ENCODE measurements at places on chromosomes 3 and 15.

DNA sequence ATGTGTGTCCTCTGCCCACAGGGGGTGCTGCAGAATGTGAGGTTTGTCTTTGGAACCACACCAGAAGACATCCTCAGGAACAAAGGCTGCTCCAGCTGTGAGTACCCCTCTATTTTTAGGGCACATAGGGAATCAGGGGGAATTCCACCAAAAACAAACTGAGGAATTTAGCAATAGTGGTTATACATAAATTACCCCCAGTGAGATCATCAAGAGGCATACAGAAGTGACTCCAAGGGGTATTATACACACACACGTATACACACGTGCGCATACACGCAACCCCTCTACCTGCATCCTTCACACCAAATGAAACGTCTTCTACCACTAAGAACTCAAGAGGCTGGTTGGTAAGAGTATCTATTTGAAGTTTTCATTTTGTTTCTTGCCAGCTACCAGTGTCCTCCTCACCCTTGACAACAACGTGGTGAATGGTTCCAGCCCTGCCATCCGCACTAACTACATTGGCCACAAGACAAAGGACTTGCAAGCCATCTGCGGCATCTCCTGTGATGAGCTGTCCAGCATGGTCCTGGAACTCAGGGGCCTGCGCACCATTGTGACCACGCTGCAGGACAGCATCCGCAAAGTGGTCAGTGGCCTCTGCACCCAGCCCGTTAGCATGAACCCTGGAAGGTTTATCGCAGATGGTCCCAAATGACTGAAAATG lies 2.9 kb downstream of the THBS1 start:
- DNase-seq: no peak

GRCh38 chr3:16051691-16052090 lies 122.8 kb upstream of the GALNT15 start:
- DNase-seq: no peak

DNA sequence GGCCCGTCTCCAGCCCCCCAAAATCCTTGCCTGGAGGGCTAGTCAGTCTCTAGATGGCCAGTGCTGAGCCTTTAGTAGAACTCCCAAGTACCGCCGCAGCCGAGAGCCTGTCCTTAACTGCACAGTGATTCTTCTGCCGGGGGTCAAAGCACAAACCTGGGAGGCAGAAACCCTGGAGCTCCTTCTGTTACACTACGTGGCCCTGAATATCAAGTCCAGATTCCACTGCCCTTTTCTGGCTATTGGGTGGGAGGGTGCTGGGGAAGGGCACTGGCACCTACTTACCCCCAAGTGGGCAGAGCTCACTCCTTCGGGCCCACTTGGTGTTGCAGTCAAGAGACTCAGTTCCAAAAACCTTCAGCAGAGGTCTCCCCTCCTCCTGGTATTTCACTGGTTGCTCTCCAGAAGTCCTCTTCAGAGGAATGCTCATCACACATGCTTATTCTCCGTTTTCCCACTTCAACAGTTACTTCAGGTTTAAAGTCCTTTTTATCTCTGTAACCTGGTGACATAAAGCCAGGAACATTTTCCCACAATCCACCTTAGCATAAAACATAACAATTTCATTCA lies 10.8 kb downstream of the PDHB start:
- no peak for DNase-seq

DNA sequence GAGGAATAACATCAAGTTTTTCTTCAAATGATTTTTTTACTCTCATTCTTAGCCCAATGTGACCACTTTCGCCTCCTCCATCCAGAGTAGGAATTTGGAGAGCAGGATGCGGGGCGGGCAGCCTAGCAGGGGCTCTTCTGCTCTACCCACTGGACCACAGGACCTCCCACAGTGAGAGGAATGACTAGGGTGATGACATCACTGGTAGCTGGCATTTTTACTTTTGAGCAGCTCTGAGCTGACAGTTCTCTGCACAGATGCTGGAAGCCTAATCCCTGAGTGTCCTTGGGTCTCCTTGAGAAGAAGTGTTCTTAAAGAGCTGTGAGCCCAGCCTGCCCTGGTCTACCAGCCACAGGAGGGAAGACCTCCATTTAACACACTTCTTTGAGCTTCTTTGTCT lies 1.4 kb upstream of the HCN4 start:
- no peak for DNase-seq

- peak; percentile 92 for DNase-seq
Observed at GRCh38 chr15:31435261-31435911, 108.8 kb downstream of the KLF13 start.

GRCh38 chr15:89330881-89331595 lies 3.6 kb downstream of the POLG start:
- no peak for DNase-seq

DNA sequence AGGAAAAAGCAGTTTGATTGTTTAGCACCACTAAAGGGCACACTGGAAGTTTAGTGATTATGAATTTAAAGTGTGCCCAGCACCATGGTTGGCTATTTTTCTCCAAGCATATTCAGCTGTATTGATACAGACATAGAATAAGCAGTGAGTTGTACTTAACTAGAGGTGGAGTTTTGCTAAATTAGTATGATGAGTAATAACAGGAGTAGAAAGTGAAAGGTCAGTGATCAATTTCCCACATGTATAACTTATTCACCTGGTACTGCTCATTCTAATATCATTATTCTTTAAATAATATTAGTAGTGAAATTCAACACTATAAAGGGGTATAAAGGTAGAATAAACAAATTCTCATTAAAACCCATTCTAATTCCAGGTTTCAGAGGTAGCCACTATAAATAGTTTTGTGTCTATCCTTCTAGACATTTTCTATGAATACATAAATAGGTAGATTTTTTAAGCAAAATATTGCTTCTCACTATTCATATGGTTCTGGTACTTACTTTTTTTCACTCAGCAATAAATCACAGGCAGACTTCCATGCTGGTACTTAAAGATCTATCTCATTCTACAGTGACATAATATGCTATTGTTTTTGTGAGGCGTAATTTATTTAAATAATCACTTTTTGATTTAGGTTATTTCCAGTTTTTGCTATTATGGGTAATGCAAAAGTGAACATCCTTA lies 732.9 kb downstream of the VGLL3 start:
- no peak for DNase-seq

DNA sequence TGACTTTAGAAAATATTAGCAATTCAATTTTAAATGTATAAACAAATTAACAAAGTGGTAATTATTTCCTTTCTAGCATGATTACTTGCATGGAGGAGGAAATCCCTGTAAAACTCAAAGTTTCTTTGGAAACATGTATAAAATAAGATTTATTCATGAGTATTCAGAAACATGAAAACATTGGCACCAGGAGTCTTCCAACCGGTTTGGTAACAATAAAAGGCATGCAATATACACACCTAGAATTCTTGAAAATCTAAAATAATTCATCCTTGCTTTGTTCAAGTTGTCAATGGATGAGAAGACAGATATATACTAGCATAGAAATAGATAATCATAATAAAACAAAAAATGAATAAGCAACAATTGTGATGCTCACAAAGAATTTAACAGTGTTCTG lies 76.4 kb downstream of the ZPLD1 start:
- no peak for DNase-seq

DNA sequence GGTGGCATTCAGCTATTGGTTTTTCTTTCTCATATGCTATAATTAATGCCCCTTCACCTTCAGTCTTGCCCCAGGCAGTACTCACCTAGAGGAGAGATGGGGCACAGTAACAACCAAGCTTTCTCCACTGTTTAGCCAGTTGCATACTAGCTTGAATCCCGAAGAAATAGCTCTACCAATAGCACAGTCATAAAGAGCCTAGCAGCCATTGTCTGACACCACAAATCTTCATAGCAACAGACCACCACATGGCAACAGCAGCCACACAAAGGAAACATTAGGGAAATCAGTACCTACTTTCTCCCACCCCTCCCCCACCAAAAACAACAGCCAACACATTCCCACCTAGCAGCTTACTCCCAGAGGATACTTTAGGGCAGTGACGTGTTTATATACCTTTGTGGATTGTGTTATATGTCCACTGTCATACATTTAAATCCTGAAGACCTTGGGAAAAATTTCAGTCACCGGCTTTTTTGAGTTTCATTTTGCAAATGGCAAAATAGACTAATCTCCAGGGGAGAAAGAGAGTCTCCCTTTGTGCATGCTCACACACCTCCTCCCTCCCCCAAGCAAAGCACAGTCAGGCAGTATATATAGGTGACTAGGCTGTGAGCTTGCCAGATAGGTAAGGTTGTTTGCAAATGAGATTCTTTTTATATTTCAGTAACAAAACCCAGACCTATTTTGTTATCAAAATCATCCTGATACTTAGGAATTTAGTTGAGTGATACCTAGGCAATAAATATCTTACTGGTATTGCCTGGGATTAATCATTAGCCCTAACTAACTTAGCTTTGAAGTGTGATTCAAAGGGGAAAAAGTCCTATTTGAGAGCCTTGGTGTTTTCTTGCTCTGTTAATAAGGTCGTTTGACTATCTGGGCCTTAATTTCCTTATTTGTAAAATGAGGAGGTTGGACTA lies 140.6 kb downstream of the RBPMS2 start:
- DNase-seq: peak; percentile 62

DNA sequence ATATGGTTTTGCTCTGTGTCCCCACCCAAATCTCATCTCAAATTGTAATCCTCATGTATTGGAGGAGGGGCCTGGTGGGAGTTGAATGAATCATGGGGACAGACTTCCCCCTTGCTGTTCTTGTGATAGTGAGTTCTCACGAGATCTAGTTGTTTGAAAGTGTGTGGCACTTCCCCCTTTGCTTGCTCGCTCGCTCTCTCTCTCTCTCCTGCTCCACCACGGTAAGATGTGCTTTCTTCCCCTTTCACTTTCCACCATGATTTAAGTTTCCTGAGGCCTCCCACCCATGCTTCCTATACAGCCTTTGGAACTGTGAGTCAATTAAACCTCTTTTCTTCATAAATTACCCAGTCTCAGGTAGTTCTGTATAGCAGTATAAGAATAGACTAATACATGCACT lies 60.7 kb downstream of the GSK3B start:
- DNase-seq: no peak

- DNase-seq: no peak
Observed at GRCh38 chr3:111971533-111972130, 7.2 kb upstream of the ABHD10 start.

DNA sequence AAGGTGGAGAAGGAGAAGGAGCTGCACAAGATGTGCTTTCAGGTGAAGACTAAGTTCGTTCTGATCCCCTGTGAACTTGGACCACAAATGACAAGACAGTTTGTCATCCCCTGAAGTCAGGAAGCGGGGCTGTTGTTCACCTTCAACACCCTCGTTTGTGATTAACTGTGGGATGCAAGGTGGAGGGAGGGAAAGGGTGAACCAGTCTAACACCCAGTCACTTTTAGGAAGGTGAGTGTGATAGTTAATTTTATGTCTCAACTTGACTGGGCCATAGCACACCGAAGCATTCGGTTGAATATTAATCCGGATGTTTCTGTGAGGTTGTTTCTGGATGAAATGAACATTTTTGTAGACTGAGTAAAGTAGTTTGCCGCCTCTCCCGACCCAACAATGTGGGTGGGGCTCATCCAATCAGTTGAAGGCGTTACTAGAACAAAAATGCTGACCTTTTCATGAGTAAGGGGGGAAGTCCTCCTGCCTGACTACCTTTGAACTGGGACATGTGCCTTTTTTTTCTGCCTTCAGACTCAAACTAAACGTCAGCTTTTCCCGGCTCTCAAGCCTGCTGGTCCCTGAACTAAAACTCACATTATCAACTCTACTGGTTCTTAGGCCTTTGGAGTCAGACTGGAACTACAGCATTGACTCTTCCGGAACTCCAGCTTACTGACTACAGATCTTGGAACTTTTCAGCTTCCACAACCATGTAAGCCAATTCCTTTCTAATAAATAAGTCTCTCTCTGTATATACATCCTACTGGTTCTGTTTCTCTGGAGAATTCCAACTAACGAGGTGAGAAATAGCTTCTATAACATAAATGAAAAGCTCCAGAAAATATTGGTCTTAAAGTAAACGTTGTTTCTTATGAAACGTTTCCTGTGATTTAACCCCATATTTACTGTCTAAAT lies 264.0 kb upstream of the SLITRK3 start:
- DNase-seq: no peak

GRCh38 chr15:52204657-52205056 lies 13.5 kb upstream of the GNB5 start:
- no peak for DNase-seq

DNA sequence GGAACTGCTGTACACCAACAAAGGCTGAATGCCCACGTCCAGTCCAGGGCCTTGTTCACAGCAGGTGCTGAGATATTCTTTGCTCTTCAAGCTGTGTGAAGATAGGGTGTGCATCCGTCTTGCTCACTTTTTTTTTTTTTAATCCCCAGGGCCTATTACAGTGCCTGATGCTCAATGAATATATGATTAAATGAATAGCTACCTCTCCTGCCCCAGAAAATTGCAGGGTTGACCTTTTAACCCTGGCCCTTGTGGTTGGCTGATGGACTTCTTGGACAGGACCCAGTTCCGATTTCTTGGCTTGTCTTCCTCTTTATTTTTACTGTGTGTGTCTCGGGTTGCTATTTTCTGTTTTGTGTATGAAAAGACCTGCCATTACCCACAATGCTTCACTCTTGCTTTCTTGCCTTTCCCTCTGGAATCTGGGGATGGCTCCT lies 2.9 kb upstream of the FYTTD1 start:
- DNase-seq: no peak

DNA sequence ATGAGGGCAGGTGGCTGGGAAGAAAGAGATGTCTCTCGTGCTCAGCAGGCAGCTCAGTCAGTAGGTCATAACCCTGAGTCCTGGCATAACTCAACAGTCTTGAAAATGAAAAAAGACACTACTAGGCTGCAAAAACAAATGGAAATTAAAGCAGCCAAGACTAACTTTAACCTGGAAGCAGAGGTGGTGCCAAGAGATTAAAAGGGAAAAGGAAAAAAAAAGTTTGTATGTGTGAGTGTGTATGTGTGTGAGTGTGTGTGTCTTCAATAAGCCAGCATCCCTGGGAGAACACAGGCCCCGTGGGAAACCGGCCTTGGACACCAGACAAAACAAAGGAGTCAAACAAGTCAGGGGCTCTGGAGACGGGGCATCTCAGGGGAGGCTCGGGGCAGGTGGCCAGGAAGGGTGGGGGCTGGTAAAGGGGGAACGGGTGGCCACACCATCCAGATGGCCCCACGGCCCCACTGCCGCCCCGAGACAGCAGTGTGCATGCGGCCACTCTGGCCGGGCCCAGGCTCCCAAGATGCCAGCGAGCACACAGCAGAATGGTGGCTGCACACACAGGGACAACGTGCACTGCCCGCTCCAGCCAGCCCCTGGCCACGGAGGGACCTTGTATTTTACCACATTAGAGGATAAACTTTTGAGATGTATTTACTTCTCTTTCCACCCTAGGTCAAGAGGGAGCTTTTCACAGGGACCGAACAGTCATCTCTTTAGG lies 23.8 kb downstream of the CYFIP1 start:
- no peak for DNase-seq
